ENCODE measurements at places on chromosomes 2 and 18.

DNA sequence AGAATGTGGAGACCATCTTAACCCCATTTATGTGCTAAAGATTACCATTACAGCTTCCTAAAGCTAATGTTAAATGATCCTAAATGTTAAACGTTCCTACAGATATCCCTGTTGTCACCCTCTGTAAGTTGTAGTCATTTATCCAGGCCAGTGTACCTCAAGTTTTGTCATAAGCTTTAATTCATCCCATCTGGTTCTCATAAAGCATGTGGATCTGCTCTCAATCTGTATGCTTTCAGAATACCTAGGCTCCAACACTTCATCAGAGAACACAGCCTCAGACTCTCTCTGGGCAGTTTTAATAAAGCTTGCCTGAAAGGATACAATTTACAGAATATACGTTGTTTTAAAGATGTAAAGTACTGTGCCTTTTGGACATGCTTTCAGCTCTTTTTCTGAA lies 4.2 kb upstream of the CCDC178 start:
- DNase-seq: no peak

GRCh38 chr2:28128281-28128950 lies 237.9 kb downstream of the BABAM2 start:
- DNase-seq: no peak

DNA sequence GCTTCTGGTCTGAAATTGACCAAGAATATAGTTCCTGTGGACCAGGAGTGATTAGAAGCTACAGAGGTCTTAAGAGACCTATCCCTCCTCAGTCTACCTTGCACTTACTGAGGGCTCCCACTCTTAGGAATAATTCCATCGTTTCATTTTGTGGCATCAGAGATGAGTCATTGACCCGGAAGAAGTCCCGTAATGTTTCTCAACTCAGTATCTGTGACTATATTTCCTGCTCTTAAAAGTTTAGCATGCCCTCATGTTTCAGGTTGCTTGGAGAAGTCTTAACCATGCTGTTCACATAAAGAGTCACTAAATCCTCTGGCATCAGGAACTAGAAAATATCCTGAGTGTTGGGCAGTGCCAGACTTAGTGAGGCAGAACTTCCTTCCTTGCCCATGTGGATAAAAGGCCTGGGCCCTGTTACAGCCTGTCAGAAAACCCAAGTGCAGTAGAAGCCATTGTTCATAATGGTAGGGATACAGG lies at the start of gene IL36A:
TSS of gene IL36A (plus strand) at position 430 of the 480 bp plus-strand sequence. CDS start 413 bp downstream, outside the sequence.
- DNase-seq: no peak

DNA sequence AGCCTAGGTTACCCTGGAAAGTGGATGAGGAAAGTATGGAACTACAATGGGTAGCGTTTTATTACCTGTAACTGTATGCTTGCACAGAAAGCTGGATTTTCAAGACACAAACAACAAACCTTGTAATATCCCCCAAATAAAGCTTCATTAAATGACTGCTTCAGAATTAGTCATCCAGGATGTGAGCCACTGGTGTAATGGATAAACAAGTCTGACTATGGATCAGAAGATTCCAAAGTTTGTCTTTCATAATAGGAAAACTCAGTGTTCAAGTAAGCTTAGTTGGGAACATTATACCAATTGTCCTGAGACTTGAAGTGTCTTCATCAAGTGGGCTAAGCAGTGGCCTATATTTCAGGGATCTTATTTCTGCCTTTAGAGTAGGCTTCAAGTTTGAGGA lies 518.8 kb downstream of the LRP1B start:
- DNase-seq: no peak

DNA sequence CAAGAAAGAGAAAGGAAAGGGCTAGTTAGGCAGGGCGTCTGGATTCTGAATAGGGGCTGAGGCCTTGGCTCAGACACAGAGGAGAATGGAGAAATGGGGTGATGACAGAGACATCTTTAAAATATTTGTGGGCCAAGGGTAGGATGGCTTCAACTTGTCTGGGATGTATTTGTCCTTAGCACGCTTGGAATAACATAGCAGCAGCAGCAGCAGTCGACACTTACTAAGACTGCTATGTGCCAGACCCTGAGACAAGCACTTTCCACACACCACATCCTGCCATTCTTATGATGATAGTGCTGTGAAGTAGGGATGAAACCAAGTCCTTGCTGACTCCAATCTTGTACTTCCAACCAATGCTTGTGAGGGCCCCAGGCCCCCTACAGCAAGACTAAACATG lies 2.6 kb downstream of the IL1RL1 start:
- DNase-seq: no peak

- no peak for DNase-seq
Measured at GRCh38 chr2:45293182-45293581, 283.9 kb upstream of the SIX2 start.

DNA sequence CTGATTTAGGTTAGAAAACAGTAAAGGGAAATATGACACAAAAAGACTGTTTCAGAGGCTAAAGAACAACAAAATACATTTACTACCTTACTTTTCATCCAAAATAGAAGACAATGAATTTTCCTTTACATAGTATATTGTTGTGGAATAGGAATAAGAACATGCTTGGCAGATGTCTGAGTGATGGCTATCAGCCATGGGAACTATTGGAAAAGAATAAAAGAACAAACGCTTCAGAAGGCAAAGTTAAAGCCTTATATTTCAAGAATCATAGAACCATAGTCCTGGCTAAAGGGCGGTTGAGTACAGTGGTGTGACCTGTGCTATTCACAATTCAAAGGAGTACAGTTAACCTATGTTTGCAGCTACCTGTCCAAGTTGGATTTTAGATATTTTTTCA lies 73.9 kb upstream of the NRXN1 start:
- no peak for DNase-seq

DNA sequence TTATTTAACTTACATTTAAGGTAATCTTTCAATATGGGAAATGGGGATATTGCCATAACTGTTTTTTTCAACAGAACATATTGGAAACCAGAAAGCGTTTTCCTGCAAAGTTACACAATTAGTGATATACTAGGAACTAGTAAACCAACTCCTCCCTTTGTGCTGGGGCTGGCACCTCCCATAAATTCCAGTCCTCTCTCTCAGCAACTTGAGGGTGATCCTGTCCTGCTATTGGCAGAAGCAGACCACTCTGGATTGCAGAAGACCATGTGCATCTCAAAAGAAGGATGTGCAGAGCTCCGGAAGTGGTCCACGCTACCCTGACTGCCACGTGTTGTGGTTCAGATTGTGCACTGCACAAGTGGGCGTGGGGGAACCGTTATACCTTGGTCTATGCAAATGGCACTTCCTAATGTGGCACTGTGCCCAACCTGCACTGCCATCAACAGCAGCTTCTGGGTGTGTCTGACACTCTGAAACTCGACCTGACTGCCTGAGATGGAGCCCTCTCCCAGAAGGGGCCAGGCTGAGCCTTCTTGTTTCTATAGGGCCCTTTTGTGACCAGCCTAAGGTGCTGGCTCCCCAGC lies 219.2 kb downstream of the ZNF516 start:
- no peak for DNase-seq

- DNase-seq: no peak
Measured at GRCh38 chr18:11991021-11991795, 9.9 kb downstream of the IMPA2 start.

GRCh38 chr2:218813771-218814460 lies 17.7 kb downstream of the PRKAG3 start:
- DNase-seq: no peak

DNA sequence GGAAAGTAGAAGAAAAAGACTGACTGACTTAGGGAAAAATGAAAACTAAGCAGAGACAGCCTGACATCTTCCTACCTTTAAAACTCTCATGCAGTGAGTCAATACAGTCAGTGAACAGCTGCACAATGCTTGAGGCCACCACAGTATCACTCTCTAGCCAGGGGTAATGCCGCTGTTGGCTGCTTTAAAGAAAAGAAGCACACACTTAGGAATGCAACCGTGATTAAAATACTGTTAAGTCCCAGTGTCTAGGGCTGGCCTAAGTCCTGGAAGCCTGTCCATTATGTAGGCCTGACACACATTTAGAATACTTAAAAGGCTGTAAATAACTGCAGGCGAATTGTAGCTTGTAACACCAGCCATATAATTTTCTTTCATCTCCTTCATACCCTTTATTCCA lies 50.7 kb downstream of the SIGLEC15 start:
- no peak for DNase-seq

DNA sequence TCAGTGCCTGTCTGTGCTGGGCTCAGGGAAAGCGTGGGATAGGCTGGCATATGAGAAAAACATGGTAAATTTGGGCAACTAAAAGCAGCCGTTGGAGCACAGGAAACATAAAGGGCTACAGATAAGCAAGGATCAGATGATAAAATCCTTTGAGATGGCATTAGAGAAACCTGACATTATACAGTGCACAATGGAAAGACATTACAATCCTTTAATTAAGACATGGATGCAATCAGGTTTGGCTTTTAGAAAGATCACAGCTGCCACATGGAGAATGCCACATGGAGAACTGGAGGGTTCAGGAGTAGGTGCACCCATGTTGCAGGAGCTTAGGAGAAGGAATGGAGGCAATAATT lies 117.3 kb downstream of the CDC42EP3 start:
- no peak for DNase-seq

GRCh38 chr2:215967590-215968378 lies 45.6 kb downstream of the MREG start:
- no peak for DNase-seq

- no peak for DNase-seq
Measured at GRCh38 chr2:102686479-102687439, 67.4 kb downstream of the SLC9A2 start.

- no peak for DNase-seq
Measured at GRCh38 chr2:109486711-109487535, 126.8 kb downstream of the SEPTIN10 start.

DNA sequence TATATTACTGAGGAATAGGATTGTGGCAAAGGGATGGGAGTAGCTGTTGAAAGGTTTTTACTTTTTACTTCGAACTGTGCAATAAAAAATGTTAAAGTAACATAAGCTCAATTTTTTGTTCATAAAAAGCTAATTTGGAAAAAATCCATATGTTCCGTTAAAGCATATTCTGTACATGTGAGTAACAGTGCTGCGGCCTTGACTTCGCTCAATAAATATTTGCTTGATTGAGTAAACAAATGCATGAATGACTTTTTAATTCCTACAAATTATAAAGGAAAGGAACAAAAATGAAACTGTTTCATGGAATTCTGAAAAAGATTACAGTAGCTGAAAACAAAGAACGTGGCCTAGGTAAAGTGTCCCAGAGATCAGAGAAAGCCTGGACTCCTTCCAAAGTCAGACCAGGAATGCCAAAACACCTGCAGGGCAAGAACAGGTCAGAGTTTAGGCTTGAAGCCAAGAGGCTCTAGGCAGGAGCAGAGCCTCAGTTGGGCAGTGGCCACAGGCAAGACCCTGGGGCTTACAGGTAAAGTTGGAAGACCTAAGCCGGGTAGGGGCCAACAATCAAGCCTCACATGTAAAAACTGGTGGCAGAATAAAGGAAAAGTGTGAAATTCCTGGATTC lies 44.3 kb upstream of the FIGN start:
- DNase-seq: no peak

DNA sequence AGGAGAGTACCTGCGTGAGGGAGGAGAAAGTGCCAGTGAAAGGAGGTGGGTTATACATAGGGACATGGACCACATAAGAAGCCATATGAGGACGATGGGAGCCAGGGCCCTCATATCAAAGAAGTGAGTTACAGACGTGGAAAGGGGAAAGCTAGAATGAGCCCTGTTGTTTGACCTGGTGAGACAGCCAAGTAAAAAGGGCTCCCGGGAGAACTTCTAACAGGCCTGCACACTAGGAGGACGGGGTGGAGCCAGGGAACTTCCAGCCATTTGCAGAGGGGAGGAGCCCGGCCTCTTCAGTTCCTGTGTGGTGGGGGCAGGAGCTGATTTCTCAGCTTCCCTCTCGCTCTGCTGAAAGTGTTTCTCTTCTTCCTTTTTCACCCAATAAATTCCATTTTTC lies 84.1 kb upstream of the SLC66A3 start:
- no peak for DNase-seq

GRCh38 chr2:66867063-66867441 lies 432.1 kb downstream of the MEIS1 start:
- DNase-seq: no peak

DNA sequence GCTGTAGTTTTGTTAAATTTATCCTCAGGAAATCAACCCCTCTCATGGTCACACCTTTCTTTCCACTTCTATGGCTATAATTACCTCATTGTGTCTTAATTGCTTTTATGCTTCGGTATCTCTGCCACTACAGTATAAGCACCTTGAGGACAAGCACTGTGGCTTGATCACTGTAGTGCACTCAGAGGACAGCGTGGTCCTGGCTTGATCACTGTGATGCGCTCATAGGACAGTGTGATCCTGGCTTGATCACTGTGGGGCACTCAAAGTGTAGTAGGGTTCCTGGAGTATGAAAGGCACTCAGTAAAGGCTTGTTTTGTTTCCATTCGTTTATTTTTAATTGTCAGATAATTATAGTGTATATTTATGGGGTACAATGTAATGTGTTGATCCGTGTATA lies 44.2 kb downstream of the DTNA start:
- no peak for DNase-seq

DNA sequence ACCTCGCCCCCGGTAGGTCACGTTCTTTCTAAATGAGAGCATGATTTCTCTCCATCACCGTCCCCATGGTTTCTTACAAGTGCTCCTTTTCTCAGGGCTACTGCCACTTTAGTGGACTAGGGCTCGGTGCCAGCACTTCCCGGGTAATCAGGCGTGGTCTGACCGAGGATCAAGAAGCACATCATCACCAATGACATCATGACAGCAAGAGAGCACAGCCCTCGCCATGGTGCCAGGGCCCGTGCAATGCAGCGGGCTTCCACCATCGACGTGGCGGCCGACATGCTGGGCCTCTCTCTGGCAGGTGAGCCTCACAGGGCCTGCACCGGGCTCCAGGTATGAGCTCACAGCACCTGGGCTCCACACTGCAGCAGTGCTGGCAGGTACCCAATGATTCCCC lies 75.2 kb downstream of the INPP4A start:
- no peak for DNase-seq

DNA sequence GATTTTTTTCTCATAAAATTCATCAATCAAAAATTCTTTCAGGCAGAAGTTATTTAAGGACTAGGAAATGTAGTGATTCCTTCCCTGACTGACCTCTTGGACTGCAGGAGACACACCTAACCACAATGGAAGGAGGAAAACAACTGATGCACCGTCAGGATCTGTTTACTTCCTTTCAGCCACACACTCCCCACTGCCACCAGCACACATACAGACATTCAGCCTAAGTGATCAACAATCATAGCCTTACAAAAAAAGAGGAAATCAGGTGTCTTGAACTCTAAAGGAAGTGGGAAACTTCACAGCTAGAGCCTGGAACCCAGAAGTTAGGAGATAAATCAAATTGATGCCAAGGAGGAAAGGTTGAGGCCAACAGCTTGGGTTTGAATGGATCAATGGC lies 213.5 kb upstream of the ACVR2A start:
- no peak for DNase-seq

GRCh38 chr2:97774425-97774824 lies 61.0 kb downstream of the ZAP70 start:
- no peak for DNase-seq

- DNase-seq: no peak
Measured at GRCh38 chr2:116094196-116094595, 1651.8 kb downstream of the DPP10 start.

All from stimulated activated CD8-positive, alpha-beta memory T cell treated with anti-CD3 and anti-CD28 coated beads, Interleukin-7, amount 100 ng/mL, for 1 hour (primary cell).